Right cardiac atrium (tissue), 5 donors: ENCODE measurements at places on chromosomes 11 and 22. TPM values are rescaled to one million over a fixed set of nuclear protein-coding genes. Genes with fewer than 3 reads are reported as not detected.

- no peak for DNase-seq
Measured at GRCh38 chr11:61969391-61969758, 1.9 kb upstream of the FTH1 start.

GRCh38 chr11:79264284-79264683 is 176.5 kb downstream of the TENM4 start:
- DNase-seq: no peak

- no peak for DNase-seq
Measured at GRCh38 chr22:49392841-49393510, 434.7 kb downstream of the BRD1 start.

GRCh38 chr22:39268645-39269044 is 23.9 kb upstream of the PDGFB start:
- no peak for DNase-seq

The PDE2A gene
- total RNA-seq: 43.9 TPM

The PHF21B gene
- 0.97 TPM for total RNA-seq
